ENCODE measurements at places on chromosomes 3 and 15.

- no peak for DNase-seq
Measured at GRCh38 chr3:127374086-127375010, 86.5 kb upstream of the PRR20G start.

GRCh38 chr3:40456279-40456939 lies 730 bp upstream of the RPL14 start:
- DNase-seq, result no peak

DNA sequence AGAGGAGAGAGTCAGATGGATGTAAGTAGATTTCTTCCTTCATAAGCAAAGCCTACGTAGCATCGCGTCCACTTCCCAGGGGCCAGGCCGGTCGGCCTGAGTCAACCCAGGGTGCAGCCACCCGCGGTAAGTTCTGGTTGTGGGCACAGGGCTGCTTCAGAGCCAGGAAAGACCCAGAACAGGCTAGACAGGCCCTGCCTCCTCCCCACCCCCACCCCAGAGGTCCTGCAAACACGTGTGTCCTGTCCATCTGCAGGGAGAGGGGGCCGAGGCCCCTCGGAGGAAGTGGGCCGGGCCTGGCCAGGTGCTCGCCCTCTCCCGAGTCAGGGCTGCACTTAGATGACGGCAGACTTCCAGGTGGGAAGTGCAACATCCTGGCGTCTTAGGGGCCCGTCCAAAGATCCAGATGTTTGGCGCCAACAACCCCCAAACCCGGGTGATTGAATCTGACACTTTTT lies 100.8 kb upstream of the ALDH1A3 start:
- DNase-seq, result no peak

GRCh38 chr3:128073807-128074206 lies 21.6 kb downstream of the SEC61A1 start:
- DNase-seq, result no peak

- no peak for DNase-seq
Measured at GRCh38 chr3:151925419-151925818, 52.0 kb downstream of the SUCNR1 start.

GRCh38 chr15:24763891-24764290 lies 88.3 kb downstream of the NPAP1 start:
- no peak for DNase-seq

GRCh38 chr3:160472344-160472743 lies 22.8 kb upstream of the TRIM59 start:
- DNase-seq, result no peak

Data from thoracic aorta (tissue), 2 donors.